ENCODE measurements at places on chromosomes 2 and 18.

GRCh38 chr2:13332060-13332459 lies 615.3 kb downstream of the TRIB2 start:
- DNase-seq: no peak

GRCh38 chr2:113967272-113967671 lies 77.4 kb downstream of the ACTR3 start:
- DNase-seq: no peak

GRCh38 chr18:22558945-22559385 lies 141.2 kb upstream of the CTAGE1 start:
- peak; percentile 59 for DNase-seq

DNA sequence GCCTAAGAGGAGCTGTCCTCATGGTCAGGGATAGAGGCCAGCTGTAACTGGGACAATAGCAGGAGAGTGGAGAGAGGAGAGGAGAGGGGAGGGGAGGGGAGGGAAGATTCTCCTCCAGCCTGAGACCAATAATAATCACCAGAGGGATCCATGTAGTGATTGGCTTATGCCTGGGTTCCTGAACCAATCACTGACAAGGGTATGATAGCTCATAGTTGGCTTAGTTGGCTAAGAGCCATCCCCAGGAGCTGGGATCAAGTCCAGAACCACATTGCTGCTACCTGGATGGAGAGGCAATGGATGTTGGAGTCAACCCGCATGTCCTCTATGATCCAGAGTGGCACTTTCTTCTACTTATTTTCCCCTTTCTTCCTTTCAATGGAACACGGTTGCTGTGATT lies 7.7 kb upstream of the ST8SIA5 start:
- DNase-seq: no peak

DNA sequence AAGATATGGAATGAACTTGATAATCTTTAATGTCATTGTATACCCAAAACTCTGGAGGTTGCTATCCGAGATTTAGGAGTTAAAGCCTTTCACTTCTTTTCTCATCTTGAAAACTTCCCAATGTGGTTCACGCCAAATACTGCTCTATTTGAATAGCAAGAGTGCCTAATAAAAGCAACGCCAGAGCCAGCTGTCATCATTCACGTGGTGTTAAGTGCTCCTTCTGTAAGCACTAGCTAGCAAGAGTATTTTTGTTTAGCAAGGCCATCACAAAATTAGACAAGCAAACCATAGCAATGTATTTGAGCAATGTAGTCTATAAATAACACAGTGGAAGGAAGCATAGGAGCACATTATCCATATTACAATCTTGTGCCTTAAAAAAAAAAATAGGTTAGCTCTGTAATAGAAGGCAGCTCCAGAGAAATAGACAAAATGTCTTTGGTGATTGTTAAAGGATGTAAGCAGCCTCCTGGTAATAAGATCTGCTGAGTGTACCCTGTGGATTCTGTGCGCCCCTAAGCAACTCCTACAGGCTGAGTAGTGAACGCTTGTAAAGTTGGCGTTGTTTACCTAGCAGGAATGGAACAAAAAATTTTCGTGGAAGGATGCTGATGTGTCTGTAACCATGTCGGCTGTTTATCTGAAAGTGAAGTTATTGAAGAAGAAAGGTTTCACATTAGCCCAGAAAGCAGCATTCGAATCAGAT lies 518.0 kb downstream of the CNTNAP5 start:
- no peak for DNase-seq

DNA sequence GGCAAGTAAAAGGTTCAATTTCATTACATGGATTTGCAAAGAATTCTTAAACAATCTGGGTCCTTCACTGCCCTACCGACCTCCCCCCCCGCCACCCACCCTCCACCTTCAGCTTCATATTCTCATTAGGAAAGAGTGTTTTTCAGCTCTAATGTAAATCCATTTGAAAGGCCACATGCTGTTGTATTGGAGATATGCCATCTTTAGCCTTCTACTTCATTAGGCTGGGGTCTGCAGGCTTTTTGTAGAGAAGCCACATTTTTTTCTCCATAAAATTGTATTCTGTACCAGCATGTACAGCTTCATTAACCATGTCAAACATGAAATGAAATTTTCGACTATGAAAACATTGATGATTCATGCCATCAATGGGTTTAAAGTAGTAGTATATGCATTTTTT lies 42.8 kb upstream of the THUMPD2 start:
- no peak for DNase-seq

DNA sequence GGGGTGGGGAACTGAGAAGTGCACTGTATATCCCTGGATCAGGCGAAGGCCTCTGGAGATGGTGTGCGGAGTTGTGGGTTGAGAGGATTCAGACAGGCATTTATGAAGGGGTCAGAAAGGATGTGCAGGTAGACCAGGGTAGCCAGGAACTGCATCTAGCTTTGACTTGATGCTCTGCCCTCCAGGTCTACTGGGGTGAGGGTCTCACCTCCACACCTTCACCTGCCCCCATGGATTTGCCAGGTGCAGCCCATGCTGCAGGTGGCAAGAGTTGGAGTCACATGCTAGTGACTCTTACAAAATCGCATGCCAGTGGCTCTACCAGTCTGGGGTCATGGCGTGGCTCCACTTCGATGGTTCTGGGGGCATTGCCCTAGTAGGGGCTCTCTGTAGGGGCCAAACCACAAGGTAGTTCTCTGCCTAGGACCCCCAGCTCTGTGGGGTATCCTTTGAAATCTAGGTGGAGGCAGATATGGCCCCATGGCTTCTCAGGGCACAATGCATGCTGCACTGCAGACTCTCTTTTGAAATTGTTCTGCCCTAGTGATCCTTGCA lies 18.9 kb upstream of the KCNF1 start:
- no peak for DNase-seq

GRCh38 chr2:191488135-191488534 lies 189.8 kb upstream of the NABP1 start:
- peak; percentile 89 for DNase-seq

GRCh38 chr2:98065808-98066207 lies 21.2 kb upstream of the VWA3B start:
- DNase-seq: no peak

DNA sequence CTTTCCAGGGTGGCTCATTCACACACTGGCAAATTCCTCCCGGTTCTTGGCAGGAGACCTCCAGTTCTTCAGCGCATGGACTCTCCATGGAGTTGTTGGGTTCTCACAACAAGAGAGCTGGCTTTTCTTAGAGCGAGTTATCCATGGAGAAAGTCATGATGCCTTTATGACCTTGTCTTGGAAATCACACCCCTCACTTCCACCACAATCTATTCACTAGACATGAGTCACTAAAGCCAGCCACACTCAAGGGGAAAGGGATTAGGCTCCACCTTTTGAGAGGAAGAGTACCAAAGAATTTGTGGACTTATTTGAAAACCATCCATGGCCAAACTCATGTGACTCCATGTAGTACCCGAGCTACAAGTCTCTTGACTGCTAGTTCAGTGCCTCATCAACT lies 160.5 kb downstream of the SETBP1 start:
- peak; percentile 27 for DNase-seq

GRCh38 chr2:54840559-54841468 lies 117.4 kb downstream of the EML6 start:
- no peak for DNase-seq

DNA sequence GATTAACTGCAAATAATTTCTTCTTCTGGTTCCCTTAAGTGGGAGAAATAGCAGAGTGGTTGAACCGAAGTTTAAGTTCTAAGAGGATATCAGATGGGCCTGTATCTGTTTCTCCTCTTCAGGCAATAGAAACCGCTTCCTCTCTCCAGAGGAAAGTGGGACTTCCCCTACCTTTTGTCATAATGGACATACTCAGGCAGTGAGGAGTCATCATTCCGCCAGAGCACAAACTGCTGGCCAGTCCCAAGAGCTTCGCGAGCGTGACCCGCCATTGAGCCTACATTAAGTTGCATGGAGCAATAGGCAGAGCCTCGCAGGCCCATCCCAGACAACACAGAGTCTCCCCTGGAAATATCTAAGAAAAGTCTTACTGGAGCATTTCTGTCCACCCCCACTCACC lies 158.9 kb downstream of the LDLRAD4 start:
- no peak for DNase-seq

DNA sequence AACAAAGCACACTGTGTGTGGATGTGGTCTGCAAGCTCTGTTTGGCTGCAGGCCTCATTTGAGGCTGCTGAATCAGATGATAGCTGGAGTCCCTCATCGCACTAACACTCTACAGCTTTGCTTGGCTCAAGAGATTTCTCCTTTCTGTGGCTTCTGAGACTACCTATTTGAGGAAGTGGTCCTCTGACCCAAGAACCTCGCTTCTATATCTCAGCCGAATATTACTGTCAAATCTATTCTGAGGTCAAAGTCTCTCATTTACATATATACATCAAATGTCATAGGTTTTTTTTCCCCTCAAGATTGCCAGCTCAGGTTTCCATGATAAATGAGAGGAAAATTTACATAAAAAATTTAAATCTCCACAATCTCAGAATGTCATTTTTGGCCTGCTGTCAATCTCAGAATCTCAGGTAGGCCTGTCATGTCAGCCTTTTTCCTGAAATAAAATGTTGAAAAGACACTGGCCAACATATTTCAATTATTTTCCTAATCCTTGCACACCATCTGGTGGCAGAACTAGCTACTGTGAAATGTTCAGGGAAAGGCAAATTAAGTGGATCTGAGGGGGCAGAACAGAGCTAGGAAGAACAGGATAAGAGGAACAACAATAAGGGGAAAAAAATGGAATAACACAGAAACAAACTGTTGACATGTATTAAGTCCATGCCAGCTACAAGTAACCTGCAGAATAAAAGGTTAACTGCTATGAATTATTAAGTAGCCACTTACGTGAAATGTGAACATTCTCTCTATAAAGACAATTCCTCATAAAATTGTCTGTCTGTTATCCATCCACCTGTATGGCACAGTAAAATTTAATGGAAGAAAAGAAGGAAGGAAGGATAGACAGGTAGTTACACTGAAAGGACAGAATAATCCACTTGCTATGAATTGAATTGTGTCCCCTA lies 39.3 kb downstream of the AP1S3 start:
- DNase-seq: peak; percentile 61

DNA sequence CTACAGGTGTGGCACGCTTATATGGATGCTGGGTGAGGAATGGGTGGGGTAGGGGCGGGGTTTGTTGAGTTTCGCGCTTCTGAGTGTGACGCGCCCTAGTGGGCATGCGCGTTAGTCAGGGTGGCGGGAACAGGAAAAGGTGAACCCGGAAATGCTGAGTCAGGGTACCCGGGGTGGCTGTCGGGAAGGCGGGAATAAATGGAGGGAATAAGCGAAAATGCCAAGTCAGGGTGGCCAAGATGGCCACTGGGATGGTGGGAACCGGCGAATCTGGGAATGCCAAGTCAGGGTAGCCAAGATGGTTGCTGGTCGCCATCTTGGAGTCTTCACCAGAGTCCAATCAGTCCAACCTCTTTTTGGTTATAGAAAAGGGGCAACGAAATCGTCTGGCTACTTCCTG lies 585.0 kb downstream of the SUCLG1 start:
- no peak for DNase-seq

DNA sequence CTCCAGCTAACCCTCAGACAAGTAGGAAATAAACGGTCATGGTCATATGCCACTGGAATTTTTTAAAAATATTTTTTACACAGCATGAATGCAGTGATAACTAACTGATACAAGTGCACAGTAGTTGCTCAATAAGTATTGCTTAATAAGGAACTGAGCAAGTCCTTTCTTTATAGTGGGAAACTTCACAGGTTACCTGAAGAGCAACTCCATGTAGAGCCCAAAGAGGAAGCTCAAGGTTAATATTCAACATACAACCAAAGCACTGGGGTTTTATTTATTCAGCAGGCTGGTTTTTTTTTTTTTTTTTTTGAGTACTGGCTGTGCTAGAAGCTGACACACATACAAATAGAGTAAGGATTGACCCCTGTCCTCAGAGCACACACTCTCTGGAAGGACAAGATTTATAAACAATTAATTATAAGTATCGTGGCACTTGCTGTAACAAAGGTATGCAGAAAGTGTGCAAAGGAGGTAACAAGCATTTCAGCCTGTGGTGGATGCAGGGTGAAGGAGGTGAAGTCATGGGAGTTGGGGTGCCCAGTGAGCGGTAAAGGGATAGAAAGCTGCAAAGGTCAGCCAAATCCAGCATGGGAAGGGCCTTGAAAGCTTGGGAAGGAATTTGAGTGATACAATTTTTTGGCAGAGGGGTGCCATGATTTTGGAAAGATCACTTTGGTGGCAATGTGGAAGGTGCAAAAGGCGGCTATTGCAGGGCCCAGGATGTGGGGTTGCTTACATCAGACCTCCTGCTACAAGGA lies 52.7 kb downstream of the ATOH8 start:
- peak; percentile 19 for DNase-seq

- DNase-seq: peak; percentile 67
Observed at GRCh38 chr2:201313362-201313761, 43.8 kb downstream of the FLACC1 start.

GRCh38 chr2:97950329-97951154 lies 45.2 kb downstream of the TMEM131 start:
- DNase-seq: peak; percentile 83

DNA sequence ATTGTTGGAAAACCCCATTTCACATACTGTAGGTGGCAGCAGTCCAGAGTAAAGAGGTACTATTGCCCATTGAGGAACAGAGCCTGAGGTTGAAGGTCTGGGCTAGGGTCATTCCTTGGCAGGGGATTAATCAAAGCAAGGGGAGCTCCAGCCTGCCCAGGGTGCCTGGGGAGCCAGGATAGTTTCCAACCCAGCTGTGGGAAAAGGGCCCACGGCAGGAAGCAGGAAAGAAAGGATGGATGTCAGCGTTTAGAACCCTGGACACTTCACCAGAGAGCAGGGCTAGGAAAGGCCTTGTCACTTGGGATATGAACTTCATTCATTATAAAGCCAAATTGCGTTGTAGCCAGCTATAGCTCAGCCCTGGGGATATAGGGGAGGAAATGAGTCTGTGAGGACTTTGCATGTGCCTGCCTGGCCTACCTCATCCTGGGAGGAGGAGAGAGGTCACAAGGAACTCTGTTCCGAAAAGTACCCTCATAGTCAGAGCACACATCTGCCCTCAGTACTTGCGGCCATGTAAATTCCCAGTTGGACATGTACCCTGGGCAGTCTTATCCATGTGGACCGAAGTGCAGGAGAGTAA lies 140.2 kb upstream of the COPS8 start:
- DNase-seq: no peak

DNA sequence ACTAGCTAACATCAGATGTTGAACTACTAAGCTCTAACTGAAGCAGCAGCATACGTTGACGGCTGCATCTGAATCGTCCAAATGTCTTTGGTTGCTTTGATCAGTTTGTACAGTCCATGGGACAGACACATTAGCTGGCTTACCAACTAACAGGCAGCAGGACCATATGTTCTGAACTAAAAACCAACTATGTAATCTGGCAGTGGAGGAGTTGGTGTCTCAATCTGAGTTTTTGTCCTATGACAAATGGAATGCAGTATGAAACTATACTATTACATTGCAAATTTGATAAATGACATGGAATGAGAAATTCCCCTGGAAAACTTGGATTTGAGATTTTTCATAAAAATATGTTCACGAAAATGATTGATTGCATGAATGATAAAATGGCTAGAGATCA lies 79.5 kb downstream of the EPHA4 start:
- no peak for DNase-seq

DNA sequence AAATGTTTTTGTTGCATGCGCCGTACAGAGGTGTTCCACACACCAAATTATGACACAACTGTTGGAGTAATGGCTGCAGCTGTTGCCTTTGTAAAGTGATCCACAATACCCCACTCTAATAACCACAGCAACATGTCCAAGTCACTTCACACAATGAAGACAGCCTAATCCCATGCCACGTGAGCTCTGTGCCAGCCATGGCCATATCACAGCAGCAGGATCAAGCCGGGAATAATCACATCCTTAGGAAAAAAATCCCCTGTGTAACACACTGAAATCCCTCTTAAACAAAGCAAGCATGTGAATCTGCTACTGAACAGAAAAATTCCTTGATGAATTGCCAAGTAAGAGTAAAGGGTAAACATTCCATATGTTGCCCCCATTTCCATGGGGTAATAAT lies 179.5 kb upstream of the PARD3B start:
- no peak for DNase-seq
